ENCODE measurements at places on chromosomes 4 and X. TPM values are rescaled to one million over a fixed set of nuclear protein-coding genes. Genes with fewer than 3 reads are reported as not detected.

Gene CSAG2
- not detected for total RNA-seq

Gene TMEM271
- not detected for total RNA-seq

Gene DCAF8L2
- total RNA-seq = not detected

Gene SLC6A14
- total RNA-seq = not detected

DNA sequence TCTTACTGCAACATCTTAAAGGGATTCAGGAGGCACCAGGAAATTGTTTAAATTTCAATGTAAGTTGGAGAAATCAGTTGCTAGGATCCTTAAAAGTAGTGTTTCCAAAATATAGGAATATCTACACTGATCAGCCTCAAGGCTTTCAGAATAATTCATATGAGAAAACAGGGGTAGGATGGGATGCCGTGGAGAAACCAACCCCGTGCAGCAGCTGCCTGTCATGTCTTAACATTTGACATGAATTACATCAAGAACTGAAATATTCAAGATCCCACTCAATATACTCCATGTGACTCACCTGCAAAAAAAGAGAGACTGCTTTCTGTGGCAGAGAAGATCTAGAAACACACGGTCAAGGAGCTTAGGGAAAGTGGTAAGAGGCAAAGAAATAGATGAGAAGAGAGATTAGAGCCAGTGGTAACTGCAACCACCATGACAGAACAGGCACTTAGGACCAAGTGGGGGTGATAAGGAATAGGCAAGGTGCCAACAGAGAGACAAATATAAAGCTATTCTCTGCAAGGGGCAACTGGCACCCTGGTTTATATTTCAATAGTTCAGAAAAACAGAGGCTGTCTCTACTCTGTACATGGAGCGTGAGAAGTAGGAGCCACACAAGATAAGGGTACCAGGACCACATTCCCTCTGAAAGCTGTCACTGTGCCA lies 64.0 kb downstream of the SLC39A8 start:
- no peak for DNase-seq

DNA sequence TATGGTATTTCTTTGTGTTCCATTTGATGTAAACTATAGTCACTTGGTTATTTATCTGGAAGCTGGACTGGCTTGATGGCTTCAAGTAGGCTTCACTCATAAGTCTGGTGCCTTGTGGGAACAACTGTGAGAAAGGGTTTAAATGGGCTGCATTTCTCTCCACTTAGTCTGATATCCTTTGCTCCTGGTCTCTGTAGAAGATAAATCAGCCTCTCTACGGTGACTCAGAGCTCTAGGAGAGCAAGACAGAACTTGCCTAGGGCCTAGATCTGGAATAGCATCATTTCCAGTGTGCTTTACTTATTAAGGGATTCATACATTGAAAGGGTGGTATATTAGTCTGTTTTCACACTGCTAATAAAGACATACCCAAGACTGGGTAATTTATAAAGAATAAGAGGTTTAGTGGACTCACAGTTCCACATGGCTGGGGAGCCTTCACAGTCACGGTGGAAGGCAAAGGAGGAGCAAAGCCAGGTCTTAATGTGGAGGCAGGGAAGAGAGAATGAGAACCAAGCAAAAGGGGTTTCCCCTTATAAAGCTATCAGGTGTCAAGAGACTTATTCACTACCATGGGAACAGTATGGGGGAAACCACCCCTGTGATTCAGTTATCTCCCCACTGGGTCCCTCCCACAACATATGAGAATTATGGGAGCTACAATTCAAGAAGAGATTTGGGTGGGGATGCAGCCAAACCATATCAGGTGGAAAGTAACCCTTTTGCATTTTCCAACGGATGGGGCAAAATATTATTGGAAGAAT lies 1746.4 kb upstream of the PCDH7 start:
- DNase-seq = no peak

- no peak for DNase-seq
These were observed 56.8 kb downstream of the RBPJ start for GRCh38 chr4:26377328-26378311.

DNA sequence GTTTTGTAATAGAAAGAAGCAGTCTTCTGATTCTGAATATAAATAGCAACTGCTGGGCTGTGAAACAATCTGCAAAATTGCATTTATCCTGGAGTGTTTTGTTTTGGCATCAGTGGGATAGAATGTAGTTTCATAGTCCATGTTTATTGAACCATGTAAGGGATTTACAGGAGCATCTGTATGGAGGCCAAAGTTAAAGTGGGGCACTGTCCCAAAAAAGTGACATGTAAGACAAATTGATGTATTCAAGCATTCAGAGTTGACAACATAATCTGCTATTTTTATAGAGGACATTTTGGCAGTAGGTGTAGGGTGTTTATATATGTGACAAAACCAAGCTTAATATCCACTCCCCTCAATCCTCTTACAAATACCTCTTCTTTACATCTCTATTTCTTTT lies 200.5 kb upstream of the ANK2 start:
- no peak for DNase-seq

DNA sequence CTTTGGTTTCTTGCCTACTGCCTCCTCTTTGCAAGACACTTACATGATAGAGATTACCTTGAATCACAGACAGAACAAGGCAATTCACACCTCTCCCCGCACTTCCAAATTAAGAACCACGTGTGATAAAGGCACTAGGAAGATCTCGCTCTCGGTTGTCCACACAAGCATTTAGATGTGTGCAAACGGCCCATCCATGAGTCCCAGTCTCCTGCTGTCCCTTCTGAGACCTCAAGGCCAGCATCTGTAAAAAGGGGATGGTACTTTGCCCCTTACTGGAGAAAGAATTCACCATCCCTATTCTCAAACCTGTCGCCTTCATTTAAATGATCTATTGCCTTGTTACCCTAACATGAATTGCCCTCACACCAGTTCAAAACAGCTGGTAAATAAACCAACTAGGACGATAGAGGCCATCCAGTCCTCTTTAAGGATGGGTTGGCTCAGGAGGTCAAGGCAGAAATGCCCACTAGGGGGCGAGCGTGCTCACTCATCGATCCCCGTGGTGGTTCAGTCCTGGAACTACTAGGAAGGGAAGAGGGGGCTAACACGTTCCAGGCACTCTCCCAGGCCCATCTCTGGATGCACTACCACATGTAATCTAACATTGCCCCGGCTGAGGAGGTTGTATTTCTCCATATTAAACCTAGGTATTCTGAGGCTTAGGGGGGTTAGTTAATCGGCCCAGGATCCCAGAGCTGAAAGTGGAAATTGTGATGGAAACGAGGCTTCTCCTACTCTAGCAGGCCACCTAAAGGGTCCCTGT lies 95.8 kb downstream of the DHX15 start:
- peak; percentile 72 for DNase-seq

Data from activated naive CD8-positive, alpha-beta T cell treated with anti-CD3 and anti-CD28 coated beads, Interleukin-2, amount 10 ng/mL, durations not matched to agents 7 days and 5 days (primary cell).